ENCODE measurements at places on chromosomes 4 and X. TPM values are rescaled to one million over a fixed set of nuclear protein-coding genes. Genes with fewer than 3 reads are reported as not detected.

GRCh38 chrX:47817421-47817820 lies 19.3 kb upstream of the ZNF81 start:
- no peak for DNase-seq

DNA sequence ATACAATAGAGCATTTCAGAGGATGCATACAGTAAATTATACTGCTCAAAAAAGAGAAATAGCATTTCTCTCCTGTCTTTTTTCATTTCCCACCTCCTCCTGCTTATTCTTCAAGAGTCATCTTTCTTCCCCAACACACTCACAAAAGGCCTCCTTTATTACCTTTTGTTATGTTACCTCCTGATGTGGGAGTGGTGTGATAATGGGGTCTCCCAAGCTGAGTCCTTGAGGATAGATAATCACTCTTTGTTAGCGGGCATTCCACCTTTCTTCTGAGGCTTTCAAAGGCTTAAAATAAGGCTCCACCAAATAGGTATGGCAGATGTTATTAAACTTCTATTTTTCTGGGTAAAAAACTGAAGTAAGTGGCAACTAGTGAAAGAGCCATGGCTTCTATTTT lies 159.8 kb downstream of the CPEB2 start:
- no peak for DNase-seq

GRCh38 chr4:86818841-86819240 lies 30.3 kb downstream of the SLC10A6 start:
- no peak for DNase-seq

DNA sequence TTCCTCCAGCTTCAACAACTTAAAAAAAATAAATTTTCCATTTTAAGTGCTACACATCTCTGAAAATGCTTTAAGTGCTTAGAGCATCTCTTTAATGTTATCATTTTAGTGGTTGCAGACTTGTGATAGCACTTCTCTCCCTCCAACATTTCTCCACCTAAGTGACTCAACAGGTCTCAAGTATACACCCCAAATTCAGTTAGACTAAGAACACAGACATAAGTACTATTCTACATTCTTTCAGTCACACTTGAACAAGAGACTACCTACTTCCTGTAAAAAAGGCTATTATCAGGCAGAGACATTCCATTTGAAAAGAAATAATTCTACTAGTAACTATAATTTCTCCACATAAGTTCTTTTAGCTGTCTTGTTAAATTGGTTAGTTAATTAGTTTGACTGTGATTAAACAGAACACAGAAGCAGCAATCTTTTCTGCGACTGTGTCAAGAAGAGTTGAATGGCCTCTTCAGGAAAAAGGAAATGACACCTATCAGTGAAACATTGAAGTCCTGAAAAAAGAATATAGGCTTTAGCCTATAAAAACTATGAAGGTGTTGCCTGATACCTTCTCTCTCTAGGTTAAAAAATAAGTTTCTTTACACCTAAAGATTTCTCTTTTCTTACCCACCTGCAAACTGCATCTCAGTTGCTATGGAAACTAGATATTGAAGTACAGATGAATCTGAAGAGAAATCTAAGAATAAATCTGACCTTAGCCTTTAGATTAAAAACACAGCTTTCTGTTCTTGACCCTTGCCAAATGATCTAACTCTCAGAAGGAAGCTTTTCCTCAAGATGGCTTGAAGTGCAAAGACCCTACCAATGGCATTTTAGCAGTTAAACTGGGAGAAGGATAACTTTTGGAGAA lies 18.0 kb downstream of the NAF1 start:
- no peak for DNase-seq

The C4orf50 gene
- polyA plus RNA-seq: not detected

DNA sequence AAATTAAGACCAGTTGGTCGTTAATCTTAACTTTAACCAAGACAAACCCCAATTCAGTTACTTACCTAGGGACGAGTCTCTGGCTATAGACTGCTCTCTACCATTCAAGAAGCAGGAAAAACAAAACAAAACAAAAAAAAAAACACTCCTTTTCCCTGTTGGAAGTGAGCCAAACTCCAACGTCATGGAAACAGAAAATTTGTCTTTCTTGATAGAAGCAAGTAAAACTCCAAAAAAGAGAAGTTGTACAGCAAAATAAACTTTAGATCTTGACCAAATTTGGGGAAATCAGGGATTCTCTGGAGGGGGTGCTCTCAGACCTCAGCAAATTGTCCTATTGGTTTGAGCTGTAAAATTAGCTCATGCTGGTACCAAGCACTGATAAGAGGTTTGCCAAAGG lies 3.7 kb downstream of the CNGA1 start:
- DNase-seq: no peak

GRCh38 chrX:153684467-153685155 lies 3.1 kb upstream of the SLC6A8 start:
- no peak for DNase-seq

The CDS1 gene
- polyA plus RNA-seq: 6.6 TPM

- no peak for DNase-seq
These were observed 50.3 kb downstream of the GASK1B start for GRCh38 chr4:158122501-158122900.

GRCh38 chrX:119638725-119639471 lies 32.7 kb upstream of the NKRF start:
- no peak for DNase-seq

- no peak for DNase-seq
These were observed 123.7 kb upstream of the MAP3K15 start for GRCh38 chrX:19639056-19639455.

DNA sequence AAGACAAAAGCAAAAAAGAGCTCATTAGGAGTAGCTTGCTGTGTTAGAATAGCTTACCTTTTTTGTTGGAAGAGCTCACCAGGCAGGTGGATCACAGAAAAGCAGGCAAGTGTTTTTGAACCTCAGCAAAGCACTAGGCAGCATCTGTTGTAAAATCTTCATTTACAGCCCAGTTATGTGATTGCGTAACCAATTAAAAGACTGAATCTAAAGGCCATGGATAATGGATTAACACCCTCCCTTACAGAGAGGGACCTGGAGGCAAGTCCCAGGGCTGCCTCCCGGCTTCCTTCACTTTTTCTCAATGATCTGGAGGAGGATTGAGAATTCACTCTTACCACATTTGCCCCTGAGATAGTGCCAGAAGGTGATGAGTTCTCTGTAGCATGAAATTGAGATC lies 51.1 kb downstream of the MAMLD1 start:
- no peak for DNase-seq

The ZCCHC12 gene
- polyA plus RNA-seq: 0.41 TPM

DNA sequence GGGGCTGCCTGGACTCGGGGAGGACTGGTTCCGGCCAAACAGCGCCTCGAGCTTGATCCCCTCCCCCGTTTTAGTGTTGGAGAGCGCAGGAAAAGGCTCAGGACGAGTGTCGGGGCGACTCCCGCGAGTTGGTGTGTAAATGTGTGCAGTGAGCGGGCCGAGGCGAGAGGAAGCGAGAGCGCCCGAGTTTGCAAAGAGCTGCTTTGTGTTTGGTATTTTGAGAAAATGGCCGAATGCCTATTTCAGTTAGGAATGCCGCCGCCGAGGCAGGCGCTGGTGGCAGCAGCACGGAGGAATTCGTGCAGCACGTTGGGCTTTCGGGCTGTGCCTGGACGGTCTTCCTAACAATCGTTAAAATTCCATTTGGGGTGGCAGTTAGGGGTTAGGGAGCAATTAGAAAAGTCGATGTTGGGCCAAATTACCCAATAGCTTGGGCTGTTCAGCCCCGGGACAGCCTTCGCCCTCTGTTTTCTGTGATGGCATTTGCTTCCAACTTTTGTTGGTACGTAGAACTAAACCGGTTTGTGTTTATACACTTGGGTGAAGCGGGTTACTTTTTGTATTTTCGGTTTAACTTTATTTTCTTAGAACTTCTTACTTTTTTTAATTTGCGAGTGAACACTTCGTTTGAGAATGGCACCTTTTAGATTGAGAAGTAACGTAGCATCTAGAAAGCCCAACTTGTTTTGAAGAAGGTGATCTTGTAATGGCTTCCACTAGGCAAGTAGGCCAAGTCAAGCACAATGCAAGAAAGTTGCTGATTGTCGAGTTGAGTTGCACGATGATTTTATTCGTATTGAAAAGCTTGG lies 1.6 kb downstream of the REST start:
- peak; percentile 51 for DNase-seq

GRCh38 chr4:81754169-81754568 lies 282.5 kb upstream of the RASGEF1B start:
- DNase-seq: no peak

DNA sequence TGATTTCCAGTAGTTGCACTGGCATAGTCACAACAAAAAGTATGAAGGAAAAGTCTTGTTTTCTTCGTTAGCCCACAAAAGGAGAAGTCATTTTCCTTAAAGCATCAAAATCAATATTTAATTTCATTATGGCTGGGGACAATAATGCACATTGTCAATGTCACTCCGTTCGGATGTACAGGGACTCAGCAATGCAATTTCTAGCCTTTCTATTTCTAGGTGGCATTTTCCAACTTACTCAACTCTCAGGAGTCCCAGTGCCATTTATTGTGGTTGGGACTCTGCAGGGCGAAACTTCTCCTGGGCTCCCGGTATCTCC lies 99.6 kb downstream of the CEP135 start:
- no peak for DNase-seq

DNA sequence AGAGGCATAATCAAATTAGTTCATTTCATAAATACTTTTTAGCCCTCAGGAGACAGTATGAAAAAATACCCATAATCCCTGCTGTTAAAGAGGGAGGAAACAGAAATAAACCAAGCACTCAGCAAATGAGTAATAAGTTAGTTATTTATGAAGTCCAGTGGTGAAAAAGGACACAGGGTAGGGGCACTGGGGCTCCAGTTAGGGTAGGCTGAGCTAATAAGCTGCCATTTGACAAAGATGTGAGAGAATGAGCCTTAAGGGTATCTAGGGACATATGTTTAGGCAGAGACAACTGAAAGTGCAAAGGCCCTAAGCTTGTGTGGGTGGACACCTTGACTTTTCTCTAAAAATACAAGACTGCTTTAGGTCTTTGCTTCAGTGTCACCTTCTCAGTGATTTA lies 94.4 kb downstream of the IL15 start:
- no peak for DNase-seq

GRCh38 chr4:89836897-89837384 lies at the start of gene SNCA:
SNCA (minus strand) TSS chr4:89837161; CDS start chr4:89835667, 1,494 bp downstream.
- DNase-seq: peak; percentile 63

GRCh38 chr4:95550115-95550987 lies 1.6 kb upstream of the UNC5C start:
- no peak for DNase-seq
